ENCODE measurements at places on chromosomes 2 and 18.

DNA sequence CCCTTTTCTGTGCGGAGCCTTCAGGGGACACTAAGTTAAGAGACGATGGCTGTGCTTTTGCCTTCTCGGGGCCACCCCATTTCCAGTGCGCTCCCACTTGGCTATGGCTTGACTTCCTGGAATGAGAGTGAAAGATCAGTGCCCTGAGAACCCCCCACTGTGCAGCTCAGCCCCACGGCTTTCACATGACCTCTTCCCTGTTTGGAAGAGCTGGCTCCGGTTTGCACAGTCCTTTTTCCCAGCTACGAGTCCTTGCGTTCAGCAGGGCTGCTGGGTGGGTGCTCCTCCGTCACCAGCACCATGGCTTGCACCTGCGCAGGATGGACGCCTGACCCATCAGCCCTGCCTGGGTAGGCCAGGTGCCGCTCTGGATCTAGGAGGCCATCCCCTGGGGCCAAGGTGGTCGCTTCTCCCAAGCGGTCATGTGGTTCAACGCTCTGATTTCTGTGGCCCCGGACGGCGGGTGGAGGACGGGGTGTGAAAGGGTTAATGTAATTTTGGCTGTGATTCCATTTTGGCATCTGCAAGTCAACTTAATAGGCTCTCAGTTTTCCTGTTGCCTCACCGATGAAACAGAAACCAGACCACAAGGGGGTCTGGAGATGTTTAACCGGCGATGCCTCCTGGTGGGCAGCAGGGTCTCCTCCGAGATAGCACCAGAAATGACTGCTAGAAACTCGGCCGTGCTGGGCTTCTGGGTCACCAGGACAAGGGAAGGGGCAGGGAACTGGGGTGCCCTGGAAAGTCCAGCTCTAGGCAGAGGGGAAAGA, 113.1 kb upstream of the HAAO start:
- no peak for DNase-seq

DNA sequence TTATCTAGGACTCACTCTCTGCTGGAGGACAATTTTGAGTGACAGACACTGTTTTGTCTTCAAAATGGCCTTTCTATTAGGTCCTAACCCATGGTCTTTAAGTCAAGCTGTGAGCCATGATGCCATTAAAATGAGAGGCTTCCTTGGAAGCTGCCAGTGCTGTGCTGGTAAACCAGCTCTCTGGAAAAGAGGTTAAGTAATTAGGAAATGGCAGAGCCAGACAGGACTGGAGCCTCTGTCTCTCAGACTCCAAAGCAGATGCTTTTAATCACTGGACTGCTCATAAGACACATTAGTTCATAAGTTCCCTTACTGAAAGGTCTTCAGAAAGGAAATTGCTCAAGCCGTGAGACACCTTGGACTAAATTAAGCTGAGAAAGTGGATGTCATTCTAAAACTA, 25.8 kb upstream of the LHCGR start:
- DNase-seq, result no peak

DNA sequence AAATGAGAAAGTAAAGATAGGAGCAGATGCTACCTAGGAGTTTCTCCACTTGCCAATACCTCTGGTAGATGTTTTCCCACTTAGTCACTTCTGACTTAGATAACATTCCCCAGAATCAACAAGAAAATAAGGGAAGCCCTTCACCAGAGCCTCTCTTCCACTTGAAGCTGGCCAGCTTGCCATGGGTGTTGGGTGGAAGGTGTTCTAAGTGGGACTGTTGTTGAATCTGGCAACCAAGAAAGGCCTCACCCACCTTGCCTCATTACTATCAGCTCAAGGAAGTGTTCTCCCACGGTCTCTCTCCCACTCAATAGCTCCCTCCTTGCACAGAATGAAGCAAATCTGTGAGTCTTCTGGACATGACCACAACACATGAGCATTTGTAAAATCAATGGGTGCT, 100.4 kb upstream of the REG3A start:
- no peak for DNase-seq

GRCh38 chr2:10592652-10593051, 97.1 kb downstream of the NOL10 start:
- DNase-seq, result no peak

GRCh38 chr2:226215902-226216503, 583.6 kb downstream of the IRS1 start:
- no peak for DNase-seq

- peak; percentile 50 for DNase-seq
Observed at GRCh38 chr2:68059784-68060525, 2.8 kb downstream of the C1D start.

DNA sequence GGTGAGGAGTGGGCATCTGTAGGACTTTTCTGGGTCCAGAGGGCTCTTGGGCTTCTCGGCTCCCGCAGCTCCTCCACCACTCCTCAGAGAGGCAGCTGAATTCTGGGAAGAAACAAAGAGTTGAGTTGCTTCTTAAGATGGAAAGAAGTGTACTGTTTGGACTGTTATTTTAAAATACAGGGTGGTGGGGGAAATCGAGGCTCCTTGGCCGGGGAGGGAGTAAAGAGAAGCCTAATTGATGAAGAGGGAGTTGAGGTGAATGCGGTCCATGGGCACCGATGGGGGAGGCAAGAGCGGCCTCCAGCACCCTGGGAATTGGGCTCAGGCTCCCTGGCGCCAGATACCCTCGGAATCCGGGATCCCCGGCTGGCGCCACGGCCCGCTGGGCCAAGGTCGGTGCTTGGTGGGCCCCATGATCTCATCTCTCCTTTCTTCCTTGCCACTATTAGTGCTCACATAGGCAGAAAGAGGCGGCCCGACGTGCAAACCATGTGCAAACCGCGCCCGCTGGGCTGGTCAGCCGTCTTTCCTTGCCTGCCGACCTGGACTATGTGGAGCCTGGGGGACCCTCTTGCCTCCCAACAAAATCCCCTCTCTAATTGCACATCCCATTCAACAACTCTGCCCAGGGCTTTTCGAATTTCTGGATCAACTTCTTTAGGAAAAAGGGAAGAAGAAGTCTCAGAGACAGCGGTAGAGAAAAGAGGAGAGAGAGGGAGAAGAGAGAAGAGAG, 604 bp upstream of the SIX3 start:
- DNase-seq, result no peak

DNA sequence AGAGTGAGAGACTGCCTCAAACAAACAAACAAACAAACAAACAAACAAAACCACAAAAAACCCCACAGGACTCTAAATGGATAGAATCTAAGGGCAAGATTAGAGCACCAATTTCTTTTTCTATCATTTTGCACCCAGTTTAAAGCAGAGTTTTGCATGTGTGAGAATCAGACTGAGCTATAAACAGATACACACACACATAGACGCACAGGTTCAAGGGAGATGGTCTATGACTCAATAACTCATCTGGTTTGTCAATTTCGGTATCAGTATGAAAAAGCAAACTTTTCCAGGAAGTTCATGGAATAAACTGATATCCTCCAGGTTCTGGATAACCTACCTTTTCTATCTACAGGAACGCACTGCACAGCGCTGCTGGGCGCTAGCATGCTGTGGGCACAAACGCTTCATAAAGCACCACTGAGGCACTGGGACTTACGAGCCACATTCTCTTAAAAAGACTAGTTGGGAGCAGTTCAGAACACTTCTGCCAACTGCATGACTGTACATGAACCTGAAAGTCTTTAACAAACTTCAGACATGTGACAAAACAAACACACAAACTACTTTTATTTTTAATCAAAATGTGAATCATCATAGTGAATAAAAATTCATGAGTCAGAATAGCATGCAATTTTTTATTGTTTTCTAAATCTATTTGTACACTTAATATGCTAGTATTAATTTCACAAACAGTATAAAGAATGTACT, 46.6 kb downstream of the ID2 start:
- DNase-seq, result no peak

GRCh38 chr2:85705680-85706039, 11.5 kb downstream of the GNLY start:
- DNase-seq, result peak; percentile 88

DNA sequence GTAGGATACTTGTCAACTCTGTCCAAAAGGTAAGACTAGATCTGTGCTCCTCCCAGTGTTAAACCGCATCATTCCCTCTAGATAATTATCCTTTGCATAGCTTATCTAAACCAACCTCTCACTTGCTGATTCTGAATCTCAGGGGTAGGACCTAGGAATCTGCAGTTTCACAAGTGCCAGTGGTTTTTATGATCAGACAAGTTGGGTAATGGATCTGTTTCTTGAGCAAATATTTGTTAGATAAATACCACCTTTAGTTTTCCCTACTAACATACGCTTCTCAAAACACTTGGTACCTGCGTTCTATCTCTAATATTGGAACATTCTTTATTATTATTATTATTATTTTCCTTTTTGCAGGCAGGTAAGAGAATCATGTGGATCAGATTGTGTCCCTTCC, 439.9 kb downstream of the PTPRM start:
- DNase-seq, result no peak

GRCh38 chr2:9071032-9071431, 67.5 kb upstream of the MBOAT2 start:
- DNase-seq, result peak; percentile 21

GRCh38 chr2:142681952-142682351, 195.5 kb upstream of the KYNU start:
- no peak for DNase-seq

- no peak for DNase-seq
Observed at GRCh38 chr2:229348128-229348527, 77.0 kb upstream of the PID1 start.

DNA sequence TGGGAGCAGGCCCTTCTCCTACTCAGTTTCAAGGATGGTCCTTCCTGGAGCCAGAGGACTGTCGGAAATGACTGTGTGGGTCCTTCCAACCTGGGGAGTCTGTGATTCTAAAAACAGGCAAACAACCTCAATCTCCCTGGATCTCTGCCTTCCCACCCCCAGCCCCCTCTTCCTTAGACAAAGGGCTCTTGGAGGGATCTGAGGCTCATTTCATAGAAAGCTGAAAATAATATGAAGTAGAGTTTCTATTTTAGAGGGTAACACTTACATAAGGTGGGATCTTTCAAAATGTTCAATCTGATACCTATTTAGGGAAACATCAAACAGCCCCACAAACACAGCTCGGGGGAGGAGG, 69.4 kb downstream of the RHOB start:
- no peak for DNase-seq

DNA sequence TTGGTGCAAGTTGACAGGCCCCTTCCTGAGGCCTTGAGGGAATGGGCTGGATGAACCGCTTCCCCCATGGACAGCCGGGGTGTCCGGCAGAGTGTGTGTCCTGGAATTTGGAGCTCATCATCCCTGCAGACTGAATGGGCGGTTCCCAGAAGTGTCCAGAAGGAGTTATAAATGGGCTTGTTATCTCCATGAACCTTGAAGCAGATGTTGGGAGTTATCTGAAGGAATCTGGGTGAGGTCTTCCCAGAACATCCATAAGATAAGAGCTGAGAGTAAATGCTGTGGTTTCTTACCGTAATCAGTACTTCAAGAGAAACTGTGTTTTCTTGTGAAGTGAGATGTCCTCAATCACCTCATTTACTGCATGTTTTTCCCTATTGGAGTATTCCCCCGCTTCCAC, 21.1 kb downstream of the PLB1 start:
- DNase-seq, result no peak

GRCh38 chr2:127661072-127661649, 14.2 kb downstream of the LIMS2 start:
- no peak for DNase-seq

DNA sequence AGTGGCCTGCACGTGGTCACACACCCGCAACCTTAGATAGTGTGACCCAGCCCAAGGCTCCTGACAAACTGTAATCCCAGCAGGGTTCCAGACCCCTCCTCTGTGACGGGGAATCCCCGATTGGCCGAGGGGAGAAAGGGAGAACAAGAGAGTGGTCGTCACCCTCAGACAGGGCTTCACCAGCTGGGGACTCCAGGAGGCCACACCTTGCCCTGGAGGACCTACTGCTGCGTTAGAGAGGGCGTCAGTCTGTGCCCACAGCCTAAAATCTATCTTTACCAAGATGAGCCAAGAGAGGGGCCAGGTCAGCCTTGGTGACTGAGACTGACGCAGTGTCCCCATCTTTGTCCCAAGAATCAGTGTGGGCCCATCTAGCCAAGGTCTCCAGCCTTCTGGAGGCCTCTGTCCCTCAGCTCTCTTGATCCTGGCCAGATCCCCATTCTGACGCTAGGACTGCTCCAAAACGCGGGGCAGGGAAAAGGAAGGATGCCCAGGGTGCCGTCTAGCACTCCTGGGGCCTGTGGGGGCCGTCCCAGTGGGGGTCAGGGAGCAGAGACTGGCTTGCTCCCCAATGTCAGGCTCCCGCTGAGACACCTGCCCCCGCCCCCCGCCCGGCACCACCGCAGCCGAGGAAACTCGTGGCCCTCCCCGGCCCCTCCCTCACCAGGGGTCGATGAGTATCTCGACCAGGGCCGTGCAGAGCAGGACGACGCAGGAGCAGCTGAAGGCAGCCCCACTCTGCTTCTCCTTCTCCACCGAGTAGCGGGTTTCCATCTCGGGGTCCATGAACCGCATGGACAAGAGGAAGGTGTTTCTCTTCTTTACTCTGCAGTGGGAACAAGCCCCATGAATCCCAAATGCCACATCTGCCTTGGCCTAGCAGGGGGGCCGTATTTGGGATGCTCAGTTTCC, 40.9 kb downstream of the CENPO start:
- DNase-seq, result no peak

DNA sequence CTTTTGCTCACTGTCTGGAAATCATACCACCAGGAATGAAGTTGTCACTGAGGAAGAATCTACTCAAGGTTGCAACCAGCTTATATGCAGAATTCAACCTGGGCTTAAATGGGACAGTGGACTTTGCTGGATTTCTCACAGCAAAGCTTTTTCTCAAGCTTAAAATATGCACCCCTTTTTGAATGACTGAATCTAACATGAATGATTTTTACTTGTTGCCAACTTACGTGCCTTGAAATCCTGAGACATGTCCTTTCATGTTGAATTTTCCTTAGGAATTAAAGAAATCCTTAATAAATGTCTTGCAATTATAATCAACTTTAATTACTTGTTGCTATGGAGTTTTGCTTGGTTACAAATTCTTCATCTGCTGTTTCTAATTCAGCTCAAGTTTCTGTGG, 57.4 kb downstream of the SPP2 start:
- DNase-seq, result no peak

GRCh38 chr2:54371460-54372065, 84.6 kb upstream of the SPTBN1 start:
- DNase-seq, result no peak

- no peak for DNase-seq
Observed at GRCh38 chr2:113854970-113855740, 34.7 kb upstream of the ACTR3 start.

DNA sequence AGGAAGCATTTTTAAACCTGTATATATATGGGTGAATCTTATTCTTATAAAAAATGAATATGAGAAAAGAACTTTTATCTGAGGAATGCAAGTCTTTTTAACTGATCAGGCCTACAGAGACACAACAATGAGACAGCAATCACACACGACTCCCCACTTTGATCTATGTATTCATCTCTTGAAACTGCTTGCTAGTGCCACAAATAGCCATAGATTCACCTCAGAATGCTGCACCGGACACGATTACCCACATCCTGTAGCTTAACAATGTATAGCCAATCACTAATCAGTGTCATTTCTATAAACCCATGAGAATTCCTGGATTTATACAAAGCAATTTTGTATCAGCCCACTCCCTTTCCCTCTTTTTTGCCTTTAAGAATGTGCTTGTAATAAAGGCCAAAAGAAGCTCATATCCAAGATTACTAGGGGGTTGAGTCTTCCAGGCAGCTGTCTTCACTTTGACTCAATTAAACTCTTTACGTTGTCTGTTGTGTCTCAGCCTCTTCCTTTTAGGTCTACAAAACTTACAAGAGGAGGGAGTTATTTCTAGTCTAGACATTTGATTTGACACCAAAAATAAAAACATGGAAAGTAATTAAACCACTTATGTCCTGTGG, 94.9 kb downstream of the MBD2 start:
- no peak for DNase-seq
